ENCODE measurements at places on chromosomes 3 and 15. TPM values are rescaled to one million over a fixed set of nuclear protein-coding genes. Genes with fewer than 3 reads are reported as not detected.

- DNase-seq = no peak
Measured at GRCh38 chr15:25055356-25056068, 100.7 kb downstream of the SNRPN start.

CDCP1 gene
- 3.7 TPM for total RNA-seq

OIP5 gene
- total RNA-seq = 13.2 TPM

GRCh38 chr3:123759871-123760270 is 124.3 kb downstream of the MYLK start:
- no peak for DNase-seq
